ENCODE measurements at places on chromosomes 3 and 15.
A peak's percentile ranks its signal among the peaks of the same experiment; 100 is the strongest.

GRCh38 chr3:48795997-48796732 is 51.5 kb downstream of the PRKAR2A start:
- no peak for DNase-seq

- peak; percentile 0 for DNase-seq
Observed at GRCh38 chr3:13927295-13927694, 47.4 kb upstream of the WNT7A start.

DNA sequence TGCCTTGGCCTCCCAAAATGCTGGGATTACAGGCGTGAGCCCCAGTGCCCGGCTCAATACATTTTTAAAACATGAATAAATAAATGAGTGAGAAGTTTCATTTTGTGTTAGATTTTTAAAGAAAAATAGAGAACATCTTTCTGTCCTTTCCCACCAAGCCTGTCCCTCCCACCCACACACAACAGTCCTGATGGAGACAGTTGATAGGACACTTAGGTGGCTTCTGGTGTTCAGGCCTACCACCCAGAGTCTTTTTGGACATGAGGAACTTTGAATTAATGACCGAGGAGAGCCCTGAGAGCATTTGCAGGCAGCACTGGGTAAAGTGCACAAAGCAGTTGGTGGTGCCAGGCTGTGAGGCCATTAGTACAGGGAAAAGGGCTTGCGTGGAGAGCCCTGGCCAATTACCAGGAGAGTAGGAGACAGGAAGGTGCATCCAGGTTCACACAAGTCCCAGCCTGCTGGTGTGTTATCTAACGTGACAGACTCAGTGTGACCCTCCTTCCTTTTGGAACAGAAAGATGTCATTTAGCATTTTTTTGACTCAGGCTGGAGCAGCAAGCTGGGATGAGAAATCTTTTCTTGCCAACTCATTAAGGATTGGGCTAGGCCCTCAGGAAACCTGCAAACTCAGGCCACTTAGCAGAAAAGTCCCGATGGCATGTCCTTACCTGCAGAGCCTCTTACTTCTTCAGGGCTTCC is 103.6 kb downstream of the PDCD6IP start:
- DNase-seq = no peak

GRCh38 chr3:110685630-110686029 is 386.0 kb upstream of the NECTIN3 start:
- DNase-seq = no peak

DNA sequence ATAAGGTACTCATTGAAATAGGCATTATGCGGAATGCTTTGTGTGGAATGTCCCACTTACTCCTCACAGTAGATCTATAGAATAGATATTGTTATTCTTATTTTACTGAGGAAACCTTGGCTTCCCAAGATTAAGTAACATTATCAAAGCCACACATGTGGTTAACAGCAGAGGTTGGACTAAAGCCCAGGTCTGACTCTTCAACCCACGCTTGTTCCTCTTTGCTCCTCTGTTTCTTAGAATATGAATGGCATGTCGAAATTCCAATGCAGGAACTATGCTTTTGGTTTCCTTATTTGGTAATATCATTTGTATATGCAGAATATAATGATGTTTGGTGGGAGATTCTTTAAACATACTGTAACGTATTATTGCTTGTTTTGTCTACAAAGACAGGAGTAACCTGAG is 818.8 kb upstream of the LMCD1 start:
- DNase-seq = peak; percentile 10

DNA sequence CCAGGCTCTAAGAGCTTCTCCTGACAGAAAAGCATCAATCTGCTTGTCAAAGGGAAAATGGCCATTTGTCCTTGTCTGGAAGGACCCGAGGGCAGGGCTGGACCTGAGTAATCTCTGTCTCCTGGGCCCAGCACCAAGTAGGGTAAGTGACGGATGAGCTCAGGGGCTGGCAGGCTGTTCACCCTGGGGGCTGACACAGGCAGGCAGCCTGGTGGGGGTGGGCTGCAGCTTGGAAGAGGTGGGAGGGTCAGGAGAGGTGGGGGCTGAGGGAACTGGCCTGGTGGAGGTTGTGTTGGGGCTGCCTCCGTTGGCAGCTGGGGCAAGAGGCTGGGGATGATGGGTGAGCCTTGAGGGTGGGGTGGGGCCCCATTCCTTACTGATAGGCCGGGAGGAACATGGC is 42.3 kb upstream of the ADPGK start:
- no peak for DNase-seq

GRCh38 chr15:88655800-88656488 is 17.1 kb downstream of the ISG20 start:
- DNase-seq = no peak

DNA sequence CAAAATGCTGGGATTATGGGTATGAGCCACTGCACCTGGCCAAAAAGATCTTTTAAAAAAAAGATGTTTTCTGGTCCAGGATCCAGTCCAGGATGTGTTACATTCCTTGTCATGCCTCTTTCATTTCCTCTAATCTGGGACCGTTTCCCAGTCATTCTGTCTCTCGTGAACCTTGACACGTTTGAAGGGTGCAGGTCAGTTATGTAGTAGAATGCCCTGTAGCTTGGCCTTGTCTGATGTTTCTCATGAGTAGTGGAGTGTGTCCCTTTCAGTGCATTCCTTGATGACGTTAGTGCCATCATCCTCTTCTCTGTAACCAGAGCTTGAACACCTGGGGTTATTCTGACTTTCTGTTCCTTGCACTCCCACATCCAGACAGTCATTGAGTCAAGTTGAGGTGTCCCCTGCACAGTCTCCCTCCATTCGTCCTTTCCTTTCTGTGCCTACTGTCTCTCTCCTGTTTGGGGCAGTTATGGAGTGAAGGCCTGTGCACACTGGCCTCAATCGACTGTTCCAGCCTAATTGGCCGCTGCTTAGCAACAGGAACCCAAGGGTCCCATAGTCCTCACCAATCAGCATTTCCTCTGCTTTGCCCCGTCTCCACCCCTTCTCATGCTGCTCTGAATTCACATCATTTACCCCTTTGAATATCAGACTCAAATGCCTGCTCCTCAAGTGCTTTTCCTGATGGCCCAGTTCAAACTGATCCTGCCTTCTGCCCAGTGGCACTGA is 5.5 kb downstream of the FAM81A start:
- DNase-seq = no peak

GRCh38 chr3:151264605-151265004 is 13.7 kb downstream of the P2RY14 start:
- no peak for DNase-seq

- DNase-seq = no peak
Observed at GRCh38 chr3:8472549-8472948, 29.1 kb upstream of the LMCD1 start.

GRCh38 chr3:44111482-44111881 is 130.2 kb upstream of the TOPAZ1 start:
- no peak for DNase-seq

GRCh38 chr15:49428409-49429095 is 5.5 kb downstream of the FGF7 start:
- peak; percentile 64 for DNase-seq

GRCh38 chr15:84684092-84684491 is 26.1 kb upstream of the NMB start:
- DNase-seq = peak; percentile 53

GRCh38 chr15:70198441-70199123 is 100.9 kb upstream of the TLE3 start:
- no peak for DNase-seq

GRCh38 chr15:77584691-77585090 is 48.0 kb downstream of the LINGO1 start:
- no peak for DNase-seq

DNA sequence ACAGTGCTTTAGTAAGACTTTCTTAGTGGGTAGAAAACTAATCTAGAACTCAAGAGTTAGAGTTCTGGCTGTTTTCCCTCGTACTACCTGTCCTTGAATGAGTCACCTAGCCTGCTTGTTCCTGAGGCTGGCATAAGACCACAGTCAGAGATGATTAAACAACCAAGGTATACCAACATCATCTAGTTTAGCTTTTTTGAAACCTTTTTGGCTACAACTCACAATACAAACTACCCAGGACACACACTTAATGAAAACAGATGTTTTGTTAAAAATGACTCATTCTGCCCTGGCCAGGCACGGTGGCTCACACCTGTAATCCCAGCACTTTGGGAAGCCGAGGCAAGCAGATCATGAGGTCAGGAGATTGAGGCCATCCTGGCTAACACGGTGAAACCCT is 4.6 kb downstream of the MCCC1 start:
- no peak for DNase-seq

DNA sequence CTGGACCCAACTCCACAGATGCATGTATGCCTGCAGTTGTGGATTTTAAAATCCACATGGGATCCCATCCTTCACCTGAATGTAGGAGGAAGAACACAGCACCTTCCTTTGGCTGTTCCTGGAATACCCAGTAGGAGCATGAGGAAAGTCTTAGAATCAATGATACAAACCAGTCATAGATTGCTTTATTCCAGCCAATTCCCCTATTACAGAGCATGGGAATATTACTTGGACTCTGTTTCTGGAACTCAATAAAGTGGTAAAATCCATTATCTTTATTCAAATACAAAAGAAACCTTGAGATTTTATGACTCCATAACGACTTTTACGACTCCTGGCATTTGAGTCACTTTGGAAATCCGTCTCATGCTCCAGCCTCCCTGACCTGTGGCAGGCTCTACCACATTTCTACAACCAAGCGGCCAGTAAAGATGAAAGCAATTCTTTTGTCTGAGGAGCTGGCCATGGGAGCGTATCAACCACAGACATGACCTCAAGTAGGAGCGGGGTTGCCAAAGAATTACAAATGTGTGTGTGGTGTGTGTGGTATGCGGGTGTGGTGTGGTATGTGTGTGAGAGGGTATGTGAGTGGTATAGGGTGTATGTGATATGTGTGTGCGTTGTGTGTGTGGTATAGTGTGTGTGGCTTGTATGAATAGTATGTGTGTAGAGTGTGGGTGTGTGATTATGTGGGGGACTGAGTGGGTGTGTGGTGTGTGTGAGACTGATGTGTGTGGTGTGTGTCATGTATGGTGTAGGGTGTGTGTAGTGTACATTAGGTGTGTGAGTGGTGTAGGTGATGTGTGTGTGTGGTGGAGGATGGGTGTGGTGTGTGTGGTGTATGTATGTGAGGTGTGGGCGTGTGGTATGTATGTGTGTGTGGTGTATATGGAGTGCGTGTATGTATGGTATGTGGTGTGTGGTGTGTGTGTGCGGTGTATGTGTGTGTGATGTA is 40.0 kb downstream of the ARRDC4 start:
- DNase-seq = no peak

- DNase-seq = no peak
Observed at GRCh38 chr15:62153228-62153627, 11.9 kb downstream of the C2CD4B start.

GRCh38 chr3:195870442-195870841 is 37.9 kb downstream of the TNK2 start:
- DNase-seq = no peak

- DNase-seq = peak; percentile 10
Observed at GRCh38 chr3:78041486-78041885, 1001.6 kb downstream of the ROBO2 start.

DNA sequence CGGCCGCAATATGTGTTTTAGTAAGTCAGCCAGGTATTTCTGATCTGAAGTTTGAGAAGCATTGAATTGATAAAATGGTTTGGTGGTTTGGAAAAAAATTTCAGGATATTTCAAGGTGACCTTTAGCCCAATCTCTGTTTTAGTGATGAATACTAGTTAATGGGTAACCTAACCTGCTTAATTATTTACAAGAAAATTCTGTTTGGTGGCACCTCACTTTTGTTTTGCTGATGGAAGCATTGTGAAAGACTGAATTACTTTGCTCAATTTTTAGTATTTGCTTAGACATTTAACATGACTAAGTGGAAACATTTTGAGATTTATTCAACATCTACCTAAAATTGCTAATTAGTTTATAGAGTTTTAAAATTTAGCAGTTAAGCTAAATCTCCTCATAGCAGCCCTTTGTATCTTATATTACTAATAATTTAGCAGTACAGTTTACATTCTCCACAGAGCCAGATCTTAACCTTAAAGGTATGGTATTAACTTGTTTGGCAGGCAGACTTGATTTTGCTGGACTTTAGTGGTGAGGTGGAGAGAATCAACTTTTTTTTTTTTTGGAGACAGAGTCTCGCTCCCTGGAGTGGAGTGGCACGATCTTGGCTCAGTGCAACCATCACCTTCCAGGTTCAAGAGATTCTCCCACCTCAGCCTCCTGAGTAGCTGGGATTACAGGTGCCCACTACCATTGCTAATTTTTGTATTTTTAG is 35.4 kb downstream of the GRAMD1C start:
- no peak for DNase-seq

DNA sequence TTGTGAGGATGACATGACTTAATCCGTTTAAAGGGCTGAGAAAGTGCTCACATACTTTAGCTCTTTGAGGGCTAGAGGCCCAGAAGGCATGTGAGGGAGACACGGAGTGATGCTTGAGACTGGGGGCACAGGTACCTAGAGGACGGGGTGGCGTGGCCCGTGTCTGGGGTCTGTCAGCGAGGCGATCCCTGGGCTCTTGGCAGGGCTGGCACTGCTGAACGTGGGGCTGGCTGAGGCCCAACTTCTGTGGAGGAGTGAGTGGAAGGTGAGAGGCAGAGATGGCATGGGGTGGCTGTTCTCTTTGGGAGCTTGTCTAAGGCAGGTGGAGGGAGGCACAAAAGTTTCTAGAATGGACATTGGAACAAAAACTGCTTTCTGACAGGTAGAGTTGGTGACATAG is 9.5 kb downstream of the SEMA4B start:
- DNase-seq = no peak

- DNase-seq = no peak
Observed at GRCh38 chr3:14657579-14657978, 6.0 kb downstream of the CCDC174 start.

DNA sequence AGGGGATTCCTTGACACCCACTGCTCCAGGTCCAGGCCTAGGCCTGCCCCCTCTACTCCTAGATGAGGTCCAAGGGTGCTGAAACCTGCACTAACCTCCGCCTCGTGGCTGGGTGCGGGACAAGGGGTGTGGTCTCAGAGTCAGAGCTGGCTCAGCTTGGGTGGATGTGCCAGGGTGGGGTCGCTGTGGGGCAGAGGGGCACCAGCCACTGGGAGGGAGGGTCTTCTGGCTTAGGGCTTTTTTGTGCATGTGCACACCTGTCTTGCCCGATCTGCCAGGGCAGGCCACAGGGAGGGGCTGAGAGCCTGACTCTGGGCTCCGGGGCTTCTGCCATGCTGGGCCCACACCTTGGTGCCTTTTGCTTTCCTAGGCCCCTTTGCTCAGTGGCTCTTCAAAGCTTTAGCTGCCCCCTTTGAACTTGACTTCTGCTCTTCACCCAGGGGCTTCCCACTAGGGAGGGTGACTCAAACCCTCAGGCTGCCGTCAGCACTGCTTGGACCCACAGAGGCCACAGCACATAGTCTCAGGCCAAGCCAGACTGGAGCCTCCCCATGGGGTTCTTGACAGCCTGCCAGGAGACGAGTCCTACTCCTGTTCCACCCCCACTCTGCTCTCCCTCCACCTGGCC is 73.0 kb downstream of the KLF13 start:
- DNase-seq = peak; percentile 15
